ENCODE measurements at places on chromosomes 5 and 9.

DNA sequence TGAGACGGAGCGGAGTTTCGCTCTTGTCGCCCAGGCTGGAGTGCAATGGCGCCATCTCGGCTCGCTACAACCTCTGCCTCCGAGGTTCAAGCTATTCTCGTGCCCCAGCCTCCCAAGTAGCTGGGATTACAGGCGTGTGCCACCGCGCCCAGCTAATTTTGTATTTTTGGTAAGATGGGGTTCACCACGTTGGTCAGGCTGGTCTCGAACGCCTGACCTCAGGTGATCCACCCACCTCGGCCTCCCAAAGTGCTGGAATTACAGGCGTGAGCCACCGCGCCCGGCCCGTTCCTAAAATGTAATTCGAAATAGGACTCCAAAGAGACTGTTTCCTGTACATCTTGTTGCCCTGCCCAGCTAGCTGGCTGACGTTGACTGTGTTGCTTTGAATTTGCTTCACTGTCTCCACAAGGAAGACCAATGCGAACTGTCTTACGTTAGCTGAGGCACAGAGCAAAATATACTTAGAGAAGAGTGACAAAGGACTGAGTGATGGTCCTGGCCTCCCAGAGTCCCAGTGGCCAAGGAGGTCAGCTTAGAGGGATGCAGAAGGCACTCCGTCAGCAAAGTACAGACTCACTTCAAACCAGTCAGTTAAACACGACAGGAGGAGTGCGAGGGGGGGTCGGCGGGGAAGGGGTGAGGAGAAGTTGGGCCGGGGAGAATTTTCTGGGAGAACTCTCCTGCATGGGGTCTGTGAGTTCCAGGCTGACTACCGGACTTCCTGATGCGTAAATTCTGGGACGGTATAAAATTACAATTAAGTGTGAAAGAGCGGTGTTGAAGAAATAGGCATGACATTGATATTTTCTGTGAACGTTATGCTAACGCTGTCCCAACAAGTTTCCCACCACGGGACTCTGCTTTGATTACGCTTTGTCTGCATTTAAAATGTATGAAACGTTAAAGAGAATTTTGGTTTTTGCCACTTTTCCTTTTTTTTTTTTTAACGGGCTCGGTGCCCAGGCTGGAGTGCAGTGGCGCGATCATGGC, 6.8 kb upstream of the TRIM41 start:
- no peak for ATAC-seq

GRCh38 chr9:33153666-33154065, 13.5 kb downstream of the B4GALT1 start:
- ATAC-seq: no peak

- no peak for ATAC-seq
These were observed 11.9 kb upstream of the NXNL2 start for GRCh38 chr9:88523056-88523455.

DNA sequence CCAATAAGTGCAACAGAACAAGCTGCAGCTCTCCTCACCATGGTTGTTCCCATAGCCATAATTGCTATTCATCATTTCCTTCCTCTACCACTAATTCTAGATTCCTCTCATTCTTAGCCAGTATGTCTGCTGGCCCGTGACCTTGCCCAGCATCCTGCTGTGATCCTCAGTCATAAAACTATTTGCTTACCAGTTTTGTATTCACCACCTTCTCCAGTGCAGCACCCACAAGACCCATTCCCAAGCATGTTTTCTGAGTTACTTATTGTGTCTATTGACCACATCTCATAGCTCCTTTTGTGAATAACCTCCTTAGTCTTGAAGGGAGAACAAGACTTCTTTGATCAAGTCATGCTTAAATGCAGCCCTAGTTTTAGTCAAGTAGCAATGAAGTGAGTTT, 488.0 kb upstream of the CTNND2 start:
- no peak for ATAC-seq

GRCh38 chr5:143757116-143757515, 54.8 kb upstream of the HMHB1 start:
- ATAC-seq: no peak

GRCh38 chr5:38551030-38552017, 5.1 kb downstream of the LIFR start:
- ATAC-seq: no peak

- ATAC-seq: no peak
These were observed 131.7 kb downstream of the PAPPA start for GRCh38 chr9:116285320-116285719.

GRCh38 chr9:36276781-36277181, 18.5 kb upstream of the GNE start:
- ATAC-seq: peak; percentile 36

DNA sequence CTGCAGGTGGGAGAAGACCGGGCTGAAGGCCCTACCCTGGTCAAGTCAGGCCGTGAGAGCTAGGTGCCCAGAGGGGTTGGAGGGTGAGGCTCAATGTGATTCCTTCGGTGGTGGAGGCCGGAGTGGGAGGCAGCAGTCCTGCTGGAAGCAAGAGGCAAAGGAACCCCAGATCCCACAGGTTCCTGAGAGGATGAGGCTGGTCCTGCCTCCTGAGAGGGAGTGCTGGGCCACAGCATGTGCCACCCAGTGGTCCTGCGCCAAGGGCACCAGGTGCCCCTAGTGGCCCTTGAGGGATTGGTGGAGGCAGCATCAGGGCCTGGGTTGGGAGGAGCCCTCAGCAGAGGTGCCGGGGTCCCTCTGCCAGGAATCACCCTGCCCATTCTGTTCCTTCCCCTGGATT, 59.1 kb downstream of the BARX1 start:
- ATAC-seq: no peak

GRCh38 chr9:100428871-100429654, 2.1 kb downstream of the MSANTD3 start:
- peak; percentile 79 for ATAC-seq

- no peak for ATAC-seq
These were observed 158.1 kb downstream of the SLC25A46 start for GRCh38 chr5:110896901-110897300.

DNA sequence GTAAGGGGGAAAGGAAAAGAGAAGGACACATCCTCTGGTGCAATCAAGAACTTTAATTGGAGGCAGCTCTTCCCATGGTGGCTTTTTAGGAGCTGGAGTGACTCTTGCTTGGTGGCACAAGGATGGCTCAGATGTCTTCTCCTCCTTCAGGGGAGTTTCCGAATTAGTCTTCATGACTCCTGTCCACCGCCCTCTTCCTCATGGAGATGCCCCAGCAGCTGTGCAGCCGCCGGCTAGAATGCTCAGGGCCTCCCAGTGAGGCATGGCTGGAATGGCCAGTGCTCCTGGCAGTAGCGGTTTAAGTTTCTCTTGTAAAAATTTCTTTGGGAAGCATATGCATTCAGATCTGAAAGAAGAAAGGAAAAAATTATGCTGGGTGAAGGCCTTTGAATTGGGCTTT, 8.8 kb upstream of the TEX53 start:
- no peak for ATAC-seq

GRCh38 chr5:127517480-127518318, at the start of gene PRRC1:
PRRC1 (plus strand) TSS chr5:127517640; CDS start chr5:127523480, 5,840 bp downstream.
- ATAC-seq: peak; percentile 96

- ATAC-seq: no peak
These were observed 128.1 kb downstream of the STARD4 start for GRCh38 chr5:111384220-111384619.

GRCh38 chr5:132313961-132314432, 19.8 kb downstream of the SLC22A4 start:
- ATAC-seq: no peak

DNA sequence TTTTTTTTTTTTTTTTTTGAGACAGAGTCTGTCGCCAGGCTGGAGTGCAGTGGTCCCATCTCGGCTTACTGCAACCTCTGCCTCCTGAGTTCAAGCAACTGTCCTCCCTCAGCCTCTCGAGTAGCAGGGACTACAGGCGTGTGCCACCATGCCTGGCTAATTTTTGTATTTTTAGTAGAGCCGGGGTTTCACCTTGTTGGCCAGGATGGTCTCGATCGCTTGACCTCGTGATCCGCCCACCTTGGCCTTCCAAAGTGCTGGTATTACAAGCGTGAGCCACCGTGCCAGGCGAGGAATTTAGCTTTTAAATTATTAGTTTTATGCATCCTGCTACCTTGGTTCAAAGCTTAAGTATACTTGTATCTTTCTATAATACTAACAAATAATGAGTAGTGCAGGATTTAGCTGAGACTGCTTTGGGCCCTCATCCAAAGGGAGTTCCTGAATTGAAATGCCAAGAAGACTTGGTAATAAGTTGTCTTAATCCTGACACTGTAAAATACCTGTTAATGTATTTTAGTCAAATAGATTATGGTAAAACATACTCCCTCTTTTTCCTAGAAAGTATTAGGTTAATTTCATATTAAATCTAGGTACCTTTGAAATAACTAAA, 5.0 kb downstream of the CDC42SE2 start:
- ATAC-seq: no peak

DNA sequence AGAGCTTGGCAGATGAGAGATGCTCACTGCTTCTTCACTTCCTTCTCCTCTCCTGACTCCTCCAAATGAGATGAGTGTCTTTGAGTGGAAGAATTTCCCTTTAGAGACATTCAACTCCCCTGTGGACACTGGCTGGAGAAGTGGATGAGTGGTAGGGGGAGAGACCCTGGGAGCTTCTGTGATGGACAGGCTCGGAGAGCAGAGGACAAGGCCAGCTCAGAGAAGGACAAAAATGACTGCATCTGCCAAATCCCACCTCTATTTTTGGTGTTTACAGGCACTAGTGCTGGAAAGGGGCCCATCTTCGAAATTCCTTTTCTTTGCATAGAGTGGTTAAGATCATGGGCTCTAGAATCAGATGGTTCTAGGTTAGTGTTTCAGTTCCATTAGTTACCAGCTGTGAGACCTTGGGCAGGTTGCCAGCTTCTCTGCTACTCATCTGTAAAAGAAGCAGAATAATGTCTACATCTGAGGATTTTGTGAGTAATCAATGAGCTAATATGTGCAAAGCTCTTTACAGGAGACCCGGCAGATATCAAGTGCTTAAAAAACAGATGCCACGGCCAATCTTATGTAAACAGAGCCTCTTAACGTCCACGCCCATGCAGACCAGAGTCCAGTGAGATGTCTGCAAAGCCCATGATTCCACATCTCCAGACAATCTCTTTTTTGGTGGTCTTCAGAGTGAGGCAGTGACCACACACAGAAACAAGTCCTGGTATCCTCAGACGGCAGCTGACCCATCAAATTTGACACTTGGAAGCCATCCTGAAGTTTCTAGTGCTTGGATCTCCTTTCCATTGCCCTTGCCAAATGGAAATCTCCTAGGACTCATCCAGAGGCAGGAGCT, 13.6 kb upstream of the COL27A1 start:
- no peak for ATAC-seq

DNA sequence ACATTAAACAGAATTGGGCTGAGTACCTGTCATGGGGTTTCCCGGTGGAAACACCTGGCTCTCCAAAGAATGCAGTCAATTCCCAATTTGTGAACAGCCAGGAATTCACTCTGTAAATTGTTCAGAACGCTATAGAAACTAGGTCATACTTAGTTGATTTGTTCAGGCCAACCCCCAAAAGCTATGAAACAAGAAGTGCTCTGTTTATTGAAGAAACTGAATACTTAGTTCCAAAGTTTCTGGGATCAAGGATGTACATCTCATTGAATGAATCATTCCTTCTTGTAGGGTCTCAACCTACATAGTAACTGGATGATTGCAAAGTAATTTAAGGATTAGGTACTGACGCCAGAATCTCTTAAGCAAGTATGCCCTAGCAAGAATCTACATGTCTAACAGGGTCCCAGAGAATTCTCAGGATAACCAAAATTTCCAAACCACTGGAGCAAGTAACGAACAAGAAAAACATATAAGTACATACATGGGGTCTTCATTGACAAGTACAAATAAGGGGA, 659 bp upstream of the TUSC1 start:
- no peak for ATAC-seq

DNA sequence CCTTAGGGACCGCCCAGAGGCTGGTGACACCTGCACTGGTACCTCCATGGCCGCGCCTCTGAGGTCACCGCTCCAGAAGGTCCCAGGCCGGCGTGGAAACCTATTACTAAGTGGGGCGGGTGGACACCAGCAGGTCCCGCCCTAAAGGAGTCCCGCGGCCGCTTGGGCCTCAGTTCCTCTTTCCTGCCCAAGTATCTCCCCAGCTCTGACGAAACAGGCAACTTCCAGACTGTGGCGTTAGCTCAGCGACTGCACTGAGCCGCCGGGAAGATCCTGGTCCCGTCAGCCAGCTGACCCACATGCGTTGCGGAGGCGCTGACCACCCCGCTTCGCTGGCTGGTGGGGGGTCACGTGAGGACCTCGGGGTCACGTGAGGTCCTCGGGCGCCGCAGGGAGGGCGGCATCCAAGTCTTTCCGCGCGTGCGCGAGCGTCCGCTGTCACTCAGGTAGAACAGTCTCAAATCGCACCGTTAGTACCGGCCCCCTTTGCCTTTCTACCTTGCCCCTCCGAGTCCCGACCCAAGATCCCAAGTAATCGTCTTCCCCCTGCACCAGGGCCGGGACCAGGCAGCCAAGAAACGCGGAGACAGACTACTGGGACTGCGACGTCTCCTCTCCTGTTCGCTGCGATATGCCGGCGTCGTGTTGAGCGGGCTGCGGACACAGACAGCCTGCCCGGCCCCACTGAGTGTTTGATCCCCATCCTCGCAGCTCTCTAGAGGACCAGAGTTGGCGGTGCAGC, 53.7 kb upstream of the KDM4C start:
- peak; percentile 94 for ATAC-seq

GRCh38 chr9:125172031-125172755, 17.4 kb downstream of the PPP6C start:
- peak; percentile 81 for ATAC-seq

GRCh38 chr9:132809677-132810271, 68.3 kb downstream of the AK8 start:
- no peak for ATAC-seq

DNA sequence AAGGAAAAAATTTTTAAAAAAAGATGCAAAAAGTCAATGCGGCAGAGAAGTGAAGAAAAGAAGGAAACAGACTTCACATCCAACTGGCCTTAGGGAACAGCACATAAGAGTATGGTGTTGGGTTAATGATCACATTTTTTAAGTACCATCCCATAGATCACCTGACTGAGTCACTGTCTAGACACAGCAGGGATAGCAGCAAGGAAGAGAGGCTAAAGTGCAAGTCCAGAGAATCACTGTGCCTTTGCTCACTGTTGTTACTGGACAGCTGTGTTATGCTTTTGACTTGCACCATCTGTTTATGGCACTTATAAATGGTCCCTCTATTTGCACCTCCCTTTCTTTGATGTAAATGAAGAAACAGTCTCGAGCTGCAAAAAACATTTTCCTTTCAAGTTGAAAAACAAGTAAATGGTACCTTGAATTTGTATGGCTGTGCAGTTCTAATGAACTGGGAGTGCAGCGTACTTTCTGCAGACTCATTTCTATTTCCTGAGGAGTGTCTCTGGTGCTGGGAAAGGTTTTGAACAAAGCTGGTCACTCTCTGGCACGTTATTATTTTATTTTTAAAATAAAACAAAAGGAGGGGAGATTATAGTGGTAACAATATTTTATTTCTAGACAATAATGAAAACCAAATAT, 84.2 kb downstream of the TRPM6 start:
- no peak for ATAC-seq
